ENCODE measurements at places on chromosomes 3 and 15.

DNA sequence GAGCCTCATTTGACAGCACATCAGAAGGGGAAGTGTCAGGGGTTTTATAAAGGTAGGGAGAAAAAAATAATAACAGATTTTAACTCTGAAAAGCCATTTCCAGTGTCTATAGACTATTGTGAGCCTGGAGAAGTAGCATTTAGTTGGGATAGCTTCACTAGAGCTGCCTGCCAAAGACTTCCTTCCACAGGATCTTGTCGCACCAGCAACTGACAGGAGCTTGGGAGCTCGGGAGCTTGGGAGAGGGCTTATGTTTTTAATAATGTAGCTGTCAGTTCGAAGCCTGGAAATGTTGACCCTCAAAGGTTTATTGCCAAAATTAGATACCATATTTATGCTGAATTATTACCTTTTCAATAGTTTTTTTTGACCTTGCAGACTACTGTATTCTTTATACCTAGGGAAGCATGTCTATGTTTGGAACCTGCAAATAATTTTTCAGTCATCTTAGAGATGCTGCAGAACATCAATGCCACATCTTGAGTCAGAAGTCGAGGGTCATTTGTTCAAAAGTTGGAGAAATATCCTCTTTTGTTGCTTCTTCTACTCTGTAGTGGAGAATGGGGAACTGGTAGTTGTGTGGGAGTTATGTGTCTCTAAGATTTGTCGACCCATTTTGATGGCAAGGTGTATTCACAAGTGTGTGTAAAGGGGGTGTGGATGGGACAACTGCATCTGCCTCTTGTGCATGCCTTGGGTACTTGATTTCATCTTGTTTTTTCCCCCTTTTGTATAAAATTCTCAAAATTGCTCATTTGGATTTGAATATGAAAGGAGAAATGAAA lies 41.7 kb downstream of the ARPP21 start:
- no peak for DNase-seq

DNA sequence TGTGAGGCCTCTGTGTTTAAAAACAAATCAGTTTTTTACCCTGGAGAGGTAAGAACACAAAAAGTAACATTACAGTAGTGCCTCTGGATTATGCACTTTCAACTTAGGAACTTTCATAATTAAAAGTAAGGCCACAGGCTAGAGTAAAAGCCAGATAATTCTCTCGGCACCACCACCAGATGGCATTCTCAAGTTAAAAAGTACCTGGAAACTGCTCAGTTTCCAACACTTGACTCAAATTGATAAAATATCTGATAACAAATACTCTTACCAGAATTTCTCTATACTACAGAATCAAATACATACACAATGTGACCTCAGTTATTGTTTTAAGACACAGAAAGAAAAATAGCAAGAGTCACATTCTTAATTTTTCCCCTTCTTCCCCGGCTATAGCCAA lies 19.9 kb downstream of the SPICE1 start:
- no peak for DNase-seq

DNA sequence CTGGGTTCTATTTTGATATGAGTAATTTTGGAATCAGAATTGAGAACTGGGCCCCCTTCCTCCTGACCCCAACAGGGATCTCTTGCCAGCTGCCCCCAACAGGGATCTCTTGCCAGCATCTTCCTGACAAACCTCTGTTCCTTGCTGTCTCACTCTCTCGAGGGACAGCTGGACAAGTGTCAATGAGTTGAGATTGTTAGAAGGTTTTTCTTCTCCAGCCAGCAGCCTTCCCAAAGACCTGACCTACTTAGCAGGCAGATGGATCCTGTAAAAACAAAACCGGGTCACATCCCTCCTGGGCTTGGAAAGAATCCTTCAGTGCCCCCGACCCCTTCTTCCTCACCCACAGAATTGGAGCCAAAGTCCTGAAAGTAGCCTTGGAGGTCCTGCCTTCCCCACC lies 21.6 kb downstream of the LIMD1 start:
- no peak for DNase-seq

GRCh38 chr15:80249973-80250372 lies 2.0 kb downstream of the CTXND1 start:
- DNase-seq = no peak

GRCh38 chr3:182731764-182732163 lies 61.5 kb upstream of the ATP11B start:
- no peak for DNase-seq

- no peak for DNase-seq
Observed at GRCh38 chr15:60382773-60383674, 14.8 kb downstream of the ANXA2 start.

DNA sequence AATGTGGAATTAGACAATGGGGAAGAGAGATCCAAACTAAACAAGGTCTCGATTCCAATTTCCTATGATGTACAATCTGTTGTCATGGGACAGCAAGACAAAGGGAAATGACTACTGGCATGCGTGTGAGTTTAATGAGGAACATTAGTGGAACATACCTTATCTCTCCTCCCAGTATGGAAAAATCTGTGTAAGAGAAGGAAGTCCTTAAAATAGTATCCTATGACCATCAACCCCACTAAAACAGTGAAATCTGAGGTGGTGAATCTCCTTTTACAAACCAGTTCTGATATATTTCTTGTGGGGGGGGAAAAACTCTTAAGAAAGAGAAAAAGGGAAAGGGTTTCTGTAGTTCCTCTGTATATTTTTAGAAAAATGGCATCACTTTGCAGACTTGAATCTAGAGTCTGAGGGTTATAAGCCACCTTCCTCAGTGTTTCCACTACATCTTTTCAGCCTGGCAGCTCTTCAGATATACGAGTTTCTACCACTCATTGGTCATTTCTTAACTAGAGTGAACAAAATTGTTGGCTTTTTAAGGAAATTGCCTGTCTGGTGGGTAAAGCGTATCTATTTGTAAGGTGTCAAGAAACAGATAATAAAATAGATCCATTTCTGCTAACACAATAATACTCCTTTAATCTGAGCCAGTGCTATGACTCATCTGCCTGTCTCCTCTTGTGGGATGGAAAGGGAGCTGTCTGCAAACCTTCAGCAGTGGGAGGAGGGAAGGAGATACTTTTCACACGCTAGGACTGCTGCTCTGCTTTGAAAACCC lies 3.0 kb upstream of the TNFAIP8L3 start:
- no peak for DNase-seq

DNA sequence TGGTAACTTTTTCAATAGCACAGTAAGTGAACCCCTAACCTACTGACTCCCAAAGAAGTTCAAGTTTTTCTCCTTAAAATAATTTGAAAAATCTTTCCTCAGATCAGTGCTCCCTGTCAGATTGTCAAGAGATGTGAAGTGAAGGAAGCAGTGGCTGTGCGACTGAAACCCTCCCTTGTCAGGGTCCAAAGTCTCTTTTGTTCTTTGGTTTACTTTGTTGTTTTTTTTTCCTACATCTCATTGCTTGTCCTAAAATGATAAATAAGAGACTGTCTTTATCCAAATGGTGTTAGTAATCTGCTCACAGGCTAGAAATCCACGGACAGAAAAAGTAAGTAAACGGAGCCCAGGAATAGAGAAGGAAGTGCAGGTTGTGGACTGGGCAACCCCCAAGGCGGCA lies 976 bp upstream of the DPPA4 start:
- no peak for DNase-seq
